ENCODE measurements at places on chromosomes 6 and 20. TPM values are rescaled to one million over a fixed set of nuclear protein-coding genes. Genes with fewer than 3 reads are reported as not detected.

Gene APOM
- 0.65 TPM for total RNA-seq

Gene HEY2
- total RNA-seq = 0.33 TPM

Gene ADGRB3
- not detected for total RNA-seq

Gene ZNF341
- 2.9 TPM for total RNA-seq

Gene LHFPL5
- not detected for total RNA-seq

Gene KCNS1
- total RNA-seq = 0.33 TPM

Gene TPD52L1
- 7.2 TPM for total RNA-seq

Gene BACH2
- total RNA-seq = 2.9 TPM

Gene VGLL2
- total RNA-seq = not detected

Gene MEI4
- under 0.01 TPM for total RNA-seq

Gene ZNF391
- 1.6 TPM for total RNA-seq

Gene CCN6
- total RNA-seq = not detected

Gene LPIN3
- total RNA-seq = 0.65 TPM

Gene PTP4A1
- 35.8 TPM for total RNA-seq

Gene RNF144B
- total RNA-seq = 75.1 TPM

Gene LIN28B
- total RNA-seq = not detected

Gene PEDS1
- 56.3 TPM for total RNA-seq

Gene CCN5
- not detected for total RNA-seq

Gene JPH2
- 0.38 TPM for total RNA-seq

Gene BLTP3A
- 10.9 TPM for total RNA-seq

Gene RPN2
- total RNA-seq = 285 TPM

Gene DZANK1
- 1.7 TPM for total RNA-seq

Gene HLA-DRB5
- total RNA-seq = 0.33 TPM

Gene GTF2H4
- 18.1 TPM for total RNA-seq

Gene CAPN11
- 0.65 TPM for total RNA-seq

Gene PTK7
- total RNA-seq = 35.6 TPM

Gene SLC17A2
- total RNA-seq = not detected

Gene OR2B6
- total RNA-seq = not detected

Gene TMEM217
- total RNA-seq = 19.7 TPM

Gene LRRC73
- 0.65 TPM for total RNA-seq

Gene CLIC5
- 0.19 TPM for total RNA-seq

Gene LSM14B
- 31.9 TPM for total RNA-seq

Gene FOXC1
- total RNA-seq = 14.1 TPM

Gene FILIP1
- 10.0 TPM for total RNA-seq

Gene HDGFL1
- not detected for total RNA-seq

Gene ADTRP
- total RNA-seq = 4.1 TPM

Gene DUSP22
- total RNA-seq = 37.5 TPM

Gene MCCD1
- total RNA-seq = not detected

Gene BTNL2
- total RNA-seq = not detected

Gene RPP21
- 34.3 TPM for total RNA-seq

Gene NKAIN4
- not detected for total RNA-seq

Gene PCK1
- total RNA-seq = not detected

Gene SLC22A3
- total RNA-seq = not detected

Gene SLC26A8
- total RNA-seq = not detected

Gene PRDM13
- total RNA-seq = not detected

Gene WFDC12
- not detected for total RNA-seq

Gene ATP6V1G2
- total RNA-seq = 0.33 TPM

Gene TREML2
- total RNA-seq = not detected

Gene HLA-DQB2
- total RNA-seq = not detected

Gene THBS2
- 2.0 TPM for total RNA-seq

Gene PNPLA1
- not detected for total RNA-seq

Gene CST8
- total RNA-seq = not detected

Gene PSORS1C1
- total RNA-seq = 8.5 TPM

Gene BANF2
- not detected for total RNA-seq

Gene TTPAL
- total RNA-seq = 7.5 TPM

Gene ZBP1
- not detected for total RNA-seq

Gene GRM1
- not detected for total RNA-seq

Gene ARMC12
- total RNA-seq = not detected

Gene RUNX2
- total RNA-seq = under 0.01 TPM
